Activated T-cell treated with anti-CD3 and anti-CD28 coated beads, Interleukin-2, amount 50 U/mL, for 24 hours (primary cell): ENCODE measurements at places on chromosomes 6 and 20.

DNA sequence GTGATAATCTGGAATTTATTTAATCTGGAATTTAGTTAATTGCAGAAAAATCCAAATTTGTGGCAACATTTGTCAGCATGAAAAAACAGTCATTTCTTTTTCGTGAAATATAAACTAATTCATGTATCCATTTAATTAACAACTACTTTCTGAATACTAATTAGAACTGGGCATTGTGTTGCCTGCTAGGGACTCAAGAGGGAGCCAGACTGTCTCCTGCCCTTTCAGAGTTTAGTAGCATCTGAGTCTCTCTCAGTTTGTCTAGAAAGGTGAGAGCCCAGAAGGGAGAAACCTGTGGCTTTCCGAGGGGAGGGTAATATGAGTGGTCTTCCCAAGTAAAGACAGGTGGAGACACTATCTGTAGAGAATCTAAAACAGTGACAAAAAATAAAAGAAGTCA lies 210.9 kb upstream of the HDDC2 start:
- DNase-seq = no peak

- peak; percentile 22 for DNase-seq
Measured at GRCh38 chr20:2699775-2700413, 7.3 kb downstream of the EBF4 start.

- DNase-seq = no peak
Measured at GRCh38 chr6:26305641-26305969, 59.4 kb upstream of the BTN3A2 start.

DNA sequence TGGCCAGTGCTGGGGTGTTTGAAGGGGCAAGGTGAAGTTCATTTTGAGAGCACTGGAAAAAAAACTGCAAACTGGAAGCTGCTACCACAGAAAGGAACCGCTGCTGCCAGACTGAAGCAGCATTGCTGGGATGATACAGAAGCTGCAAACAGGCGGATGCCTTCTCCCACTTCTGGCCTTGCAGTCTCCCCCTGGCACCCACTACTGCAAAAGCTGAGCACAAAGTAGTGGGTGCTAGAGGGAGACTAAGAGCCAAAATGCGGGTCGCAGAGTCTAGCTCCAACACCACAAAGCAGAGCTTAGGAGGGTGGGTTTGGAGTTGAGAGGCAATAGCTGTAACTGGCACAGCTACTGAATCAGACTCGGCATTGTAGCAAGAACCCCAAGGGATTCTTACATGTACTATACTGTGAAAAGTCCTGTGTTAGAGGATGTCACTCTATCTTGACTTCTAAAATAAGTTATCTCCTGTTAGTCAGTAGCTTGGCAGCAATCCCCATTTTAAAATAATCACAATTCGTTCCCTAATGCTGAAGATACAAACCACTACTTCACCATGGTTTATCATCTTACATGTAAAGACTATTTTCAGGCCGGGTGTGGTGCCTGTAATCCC lies 44.0 kb upstream of the COL21A1 start:
- DNase-seq = no peak

DNA sequence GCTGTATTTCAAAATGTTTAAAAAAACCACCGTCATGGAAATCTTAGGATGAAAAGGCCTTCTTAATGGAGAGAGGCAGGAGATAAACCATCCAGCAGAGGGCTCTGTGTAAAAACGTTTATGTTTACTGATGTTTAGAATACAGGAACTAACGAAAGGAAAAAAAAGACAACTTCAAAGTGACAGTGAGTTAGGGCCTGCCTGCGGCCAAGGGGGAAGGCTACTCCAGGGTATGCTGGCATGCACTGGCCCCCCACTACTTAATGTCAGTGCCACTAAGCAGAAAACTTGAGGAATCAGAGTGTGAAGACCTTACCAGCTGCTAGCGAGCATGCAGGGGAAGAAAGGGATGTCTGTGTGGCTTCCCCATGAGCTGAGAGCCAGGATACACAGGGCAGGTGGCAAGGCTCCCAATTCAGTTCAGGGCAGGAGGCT lies 47.7 kb downstream of the AKAP7 start:
- peak; percentile 44 for DNase-seq

GRCh38 chr6:71248878-71249544 lies 39.6 kb upstream of the OGFRL1 start:
- DNase-seq = no peak

- DNase-seq = no peak
Measured at GRCh38 chr6:163019926-163020325, 292.2 kb downstream of the PACRG start.

DNA sequence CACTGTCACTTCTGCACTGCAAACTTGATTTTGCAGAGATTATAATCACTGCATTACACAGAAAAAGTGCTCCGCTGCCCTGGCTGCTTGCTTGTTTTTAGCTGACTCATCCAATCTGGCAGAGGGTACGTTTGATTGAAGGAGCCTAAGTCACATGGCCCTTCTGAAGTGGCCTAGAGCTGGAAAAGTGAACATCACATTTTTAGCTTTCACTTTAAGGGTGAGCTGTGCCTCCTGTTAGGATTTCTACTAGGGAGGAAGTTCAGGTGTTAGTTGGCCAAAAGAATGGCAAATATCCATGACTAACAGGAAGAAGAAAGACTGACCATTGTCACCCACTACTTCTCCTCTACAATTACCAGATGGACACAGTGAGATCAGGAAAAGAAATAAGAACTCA lies 889.1 kb upstream of the MAP3K7 start:
- no peak for DNase-seq

DNA sequence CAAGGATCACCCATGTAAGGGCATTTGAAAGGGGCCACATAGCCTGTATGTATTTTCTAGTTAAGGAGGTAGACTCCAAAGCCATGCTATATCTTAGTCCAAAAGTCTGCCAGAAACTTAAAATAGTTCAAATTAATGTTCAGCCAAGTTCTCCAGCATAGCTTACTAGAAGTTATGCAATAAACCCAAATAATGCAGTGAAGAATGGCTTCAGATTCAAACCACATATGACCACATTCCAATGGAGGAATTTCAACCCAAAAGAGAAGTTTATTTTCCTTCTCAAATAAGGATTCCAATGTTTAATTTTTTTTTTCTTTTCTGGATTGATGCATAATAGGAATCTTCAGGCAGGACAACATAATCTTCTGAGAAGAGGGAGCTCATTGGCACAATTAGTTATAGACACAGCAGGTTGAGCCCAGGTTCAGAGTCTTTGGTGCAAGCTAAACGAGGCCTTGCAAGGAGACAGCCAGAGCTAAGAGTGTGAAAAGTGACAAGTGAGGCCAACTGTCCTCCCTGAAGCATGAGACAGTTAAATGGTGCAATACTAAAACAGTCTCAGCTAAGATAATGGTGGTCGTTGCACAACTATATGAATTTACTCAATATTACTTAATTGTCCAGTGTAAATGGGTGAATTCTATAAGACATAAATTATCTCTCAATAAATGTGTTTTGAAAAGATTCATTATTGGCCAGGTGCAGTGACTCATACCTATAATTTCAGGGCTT lies 598.8 kb upstream of the CDH4 start:
- DNase-seq = no peak

GRCh38 chr6:138253731-138254130 lies 35.4 kb upstream of the PBOV1 start:
- no peak for DNase-seq

GRCh38 chr6:26571592-26572296 lies 25.0 kb upstream of the ABT1 start:
- peak; percentile 75 for DNase-seq

- DNase-seq = no peak
Measured at GRCh38 chr6:107418118-107418517, 41.2 kb downstream of the PDSS2 start.

GRCh38 chr6:43716099-43716498 lies 28.5 kb upstream of the MRPS18A start:
- no peak for DNase-seq

GRCh38 chr6:106746652-106747051 lies 117.3 kb downstream of the QRSL1 start:
- DNase-seq = no peak

- DNase-seq = no peak
Measured at GRCh38 chr20:12056839-12057238, 139.1 kb downstream of the BTBD3 start.

DNA sequence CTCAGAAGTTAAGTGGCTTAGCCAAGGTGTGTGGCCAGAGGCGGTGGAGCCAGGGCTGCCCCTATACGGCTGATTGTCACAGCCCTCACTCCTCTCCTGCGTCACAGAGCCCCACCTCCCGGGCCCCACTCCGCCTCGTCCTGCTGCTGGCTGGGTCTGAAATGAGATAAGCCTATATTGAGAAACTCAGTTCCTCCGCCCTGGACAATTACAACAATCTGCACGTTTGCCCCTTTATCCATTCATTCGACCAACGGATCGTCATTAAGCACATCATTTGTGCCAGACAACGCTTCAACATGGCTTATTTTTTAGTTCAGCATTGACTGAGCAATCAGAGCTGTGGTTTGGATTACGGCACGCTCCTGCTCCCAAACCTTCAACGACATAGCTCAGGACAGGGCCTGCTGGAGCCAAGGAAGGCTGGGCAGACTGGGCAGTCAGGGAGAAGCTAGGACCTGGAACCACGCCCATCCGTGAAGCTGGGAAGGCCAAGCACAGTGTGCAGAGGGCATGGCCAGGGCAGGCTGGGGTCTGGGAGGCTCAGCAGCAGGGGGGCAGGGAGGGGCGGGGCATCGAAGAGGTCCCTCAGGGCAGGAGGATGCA lies 16.6 kb upstream of the EZR start:
- DNase-seq = no peak

DNA sequence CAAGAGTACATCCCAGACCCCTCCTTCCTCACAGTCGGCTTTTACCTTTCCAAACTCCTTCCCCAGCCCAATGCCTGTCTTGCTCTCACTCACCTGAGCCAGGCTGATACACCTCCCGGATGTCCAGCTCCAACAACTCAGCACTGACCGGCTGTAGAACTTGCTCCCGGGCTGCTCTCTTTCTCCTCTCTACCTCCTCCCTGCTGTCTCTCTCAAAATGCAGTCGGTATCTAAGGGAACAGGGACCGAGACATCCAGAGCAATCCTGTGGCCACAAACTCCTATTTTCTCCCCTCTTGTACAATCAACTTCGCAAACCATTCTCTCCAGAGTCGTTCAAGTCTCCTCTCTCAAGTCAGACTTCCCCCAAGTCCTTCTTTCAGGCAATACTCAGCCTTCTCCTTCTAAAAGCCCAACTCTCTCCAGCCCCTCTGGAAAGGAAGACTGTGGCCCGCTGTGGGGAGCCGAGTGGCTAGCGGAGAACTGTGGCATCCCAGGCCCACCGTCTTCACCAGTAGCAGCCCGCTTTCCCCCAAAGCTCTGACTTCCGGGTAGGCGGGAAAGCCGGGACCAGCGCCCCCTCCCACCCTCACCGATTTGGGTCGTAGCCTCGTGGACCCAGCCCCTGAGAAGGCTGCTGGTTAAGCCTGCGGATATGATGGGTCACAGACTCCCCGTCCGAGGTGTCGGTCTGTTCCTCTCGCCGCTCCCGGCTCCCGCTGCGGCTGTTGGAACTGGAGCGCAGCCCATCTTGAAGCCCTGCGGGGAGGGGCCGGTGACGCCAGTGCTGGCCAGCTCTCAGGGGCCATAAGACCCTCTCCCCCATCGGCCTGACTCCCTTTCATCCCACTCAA lies 1.1 kb downstream of the GNL1 start:
- no peak for DNase-seq

GRCh38 chr6:144647971-144648651 lies 363.0 kb downstream of the UTRN start:
- DNase-seq = no peak

GRCh38 chr20:45727044-45727443 lies 4.9 kb downstream of the SPINT4 start:
- DNase-seq = no peak

DNA sequence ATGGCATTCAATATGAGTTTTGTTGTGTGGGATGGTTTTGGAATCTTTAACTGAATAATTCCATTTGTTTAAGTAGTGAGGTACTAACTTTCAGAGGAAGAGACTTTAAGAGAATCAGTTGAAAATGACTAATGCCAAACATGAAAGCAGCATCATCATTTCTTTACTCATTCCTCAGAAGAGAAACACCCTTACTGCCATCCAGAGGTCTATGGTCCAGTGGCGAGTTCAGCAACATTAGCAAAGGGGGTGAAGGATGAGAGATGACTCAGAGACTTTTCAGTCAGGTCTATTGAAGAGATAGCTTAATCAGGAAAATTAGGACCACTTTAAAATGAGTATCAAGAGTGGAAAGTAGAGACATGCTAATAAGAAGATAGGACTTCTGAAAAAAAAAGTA lies 118.8 kb downstream of the COL19A1 start:
- DNase-seq = no peak
